ENCODE measurements at places on chromosomes 16 and 17.

DNA sequence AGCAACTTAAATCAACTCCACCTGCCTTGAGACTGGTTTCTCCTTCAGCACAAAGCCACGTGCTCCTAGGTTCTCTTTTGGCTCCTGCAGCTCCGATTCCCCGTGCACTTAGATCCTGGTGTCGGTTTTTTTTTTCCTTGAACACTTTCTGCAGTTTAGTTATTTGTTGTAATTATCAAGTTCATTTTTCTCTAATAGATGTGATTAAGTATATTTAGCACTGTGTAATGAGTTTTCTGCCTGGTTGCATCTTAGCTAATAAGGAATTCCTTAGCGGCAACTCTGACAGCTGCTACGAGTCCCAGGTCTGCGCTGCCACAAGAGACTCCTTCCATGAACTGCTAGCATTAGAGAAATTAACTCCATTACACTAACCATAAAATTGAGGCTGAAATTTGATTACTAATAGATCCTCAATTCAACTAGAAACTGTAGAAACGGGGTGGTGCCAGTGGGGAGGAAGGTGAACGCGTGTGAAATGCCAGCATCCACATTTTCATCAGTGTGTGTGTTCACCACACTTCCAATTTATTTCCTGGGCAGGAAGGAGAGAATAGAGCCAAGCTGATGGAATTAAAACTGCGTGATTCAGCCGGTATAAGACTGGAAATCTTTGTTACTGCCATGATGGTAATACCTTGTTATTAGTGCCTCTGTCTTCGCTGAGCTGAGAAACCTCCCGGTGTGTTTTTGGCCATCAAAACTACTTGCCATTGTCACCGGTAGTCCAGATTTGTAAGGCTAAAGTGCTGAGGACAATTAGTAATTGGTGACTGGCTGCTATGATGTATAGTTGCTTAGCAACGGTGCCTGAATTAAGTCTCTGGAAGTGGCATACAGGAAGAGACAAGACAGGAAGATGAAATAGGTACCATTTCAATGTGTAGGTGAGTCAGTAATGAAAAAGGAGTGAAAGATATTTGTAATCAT, 232.4 kb downstream of the IRX3 start:
- DNase-seq, result no peak

GRCh38 chr16:60127196-60127595, 1393.1 kb upstream of the GOT2 start:
- DNase-seq, result no peak

GRCh38 chr16:89190150-89190958, 10.0 kb downstream of the SLC22A31 start:
- DNase-seq, result no peak

- peak; percentile 65 for DNase-seq
Measured at GRCh38 chr17:58335779-58336455, 7.3 kb upstream of the TSPOAP1 start.

DNA sequence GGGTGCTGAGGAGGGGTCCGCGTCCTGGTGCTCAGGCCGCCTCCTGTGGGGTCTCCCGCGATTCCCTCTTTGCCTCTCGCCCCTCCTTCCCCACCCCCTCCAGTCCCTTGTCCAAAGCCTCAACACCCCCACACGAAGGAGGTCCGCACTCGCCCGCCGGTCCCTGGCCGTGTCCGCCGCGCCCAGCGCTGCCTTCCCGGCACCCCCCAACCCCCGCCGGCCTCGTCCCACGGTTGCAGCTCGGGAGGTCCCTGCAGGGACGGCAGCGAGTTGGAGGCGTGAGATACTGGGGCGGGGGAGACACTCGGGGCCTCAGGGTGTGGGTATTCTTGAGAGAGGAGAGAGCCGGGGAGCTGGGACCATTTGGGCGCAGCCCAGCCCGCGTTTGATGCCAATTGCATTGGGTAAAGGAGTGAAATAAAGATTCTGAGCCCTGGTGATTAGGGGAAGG, 468 bp downstream of the FLYWCH2 start:
- DNase-seq, result no peak

DNA sequence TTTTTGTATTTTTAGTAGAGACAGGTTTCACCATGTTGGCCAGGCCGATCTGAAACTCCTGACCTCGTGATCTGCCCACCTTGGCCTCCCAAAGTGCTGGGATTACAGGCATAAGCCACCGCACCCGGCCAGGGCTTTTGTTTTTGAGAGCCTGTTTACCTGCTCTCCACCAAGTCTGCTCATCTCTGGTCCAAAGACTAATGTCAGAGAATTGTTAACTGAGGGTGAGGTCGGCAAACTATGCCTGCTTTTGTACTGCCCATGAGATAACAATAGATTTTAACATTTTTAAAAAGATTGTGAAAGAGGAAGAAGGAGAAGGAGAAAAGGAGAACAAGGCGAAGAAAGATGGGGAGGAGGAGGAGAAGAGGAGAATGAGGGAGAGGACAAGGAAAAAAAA, 26.0 kb downstream of the TMEM238L start:
- no peak for DNase-seq

- no peak for DNase-seq
Measured at GRCh38 chr17:43094129-43094835, 30.9 kb downstream of the BRCA1 start.

All from activated naive CD4-positive, alpha-beta T cell treated with Interleukin-2 at 50 U/mL for 16 hours (primary cell).